ENCODE measurements at places on chromosomes 3 and 15.

DNA sequence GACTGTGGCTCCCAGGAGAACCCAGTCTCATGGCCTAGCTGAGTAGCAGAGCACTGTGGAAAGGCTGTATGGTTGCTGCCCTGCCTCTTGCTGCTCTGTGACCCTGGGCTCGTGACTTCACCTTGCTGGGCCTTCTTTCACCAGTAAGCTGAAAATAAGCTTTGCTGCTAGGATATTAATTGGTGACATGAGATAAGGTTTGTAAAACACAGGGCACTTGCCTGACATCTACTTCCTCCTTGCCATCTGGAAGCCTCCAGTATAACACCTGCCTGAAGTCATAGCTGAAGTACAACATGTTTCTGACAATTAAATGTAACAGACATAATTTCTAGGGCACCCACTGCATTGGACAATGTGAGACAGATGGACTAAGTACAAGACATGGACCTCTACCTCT, 53.6 kb downstream of the CLEC3B start:
- no peak for ATAC-seq

DNA sequence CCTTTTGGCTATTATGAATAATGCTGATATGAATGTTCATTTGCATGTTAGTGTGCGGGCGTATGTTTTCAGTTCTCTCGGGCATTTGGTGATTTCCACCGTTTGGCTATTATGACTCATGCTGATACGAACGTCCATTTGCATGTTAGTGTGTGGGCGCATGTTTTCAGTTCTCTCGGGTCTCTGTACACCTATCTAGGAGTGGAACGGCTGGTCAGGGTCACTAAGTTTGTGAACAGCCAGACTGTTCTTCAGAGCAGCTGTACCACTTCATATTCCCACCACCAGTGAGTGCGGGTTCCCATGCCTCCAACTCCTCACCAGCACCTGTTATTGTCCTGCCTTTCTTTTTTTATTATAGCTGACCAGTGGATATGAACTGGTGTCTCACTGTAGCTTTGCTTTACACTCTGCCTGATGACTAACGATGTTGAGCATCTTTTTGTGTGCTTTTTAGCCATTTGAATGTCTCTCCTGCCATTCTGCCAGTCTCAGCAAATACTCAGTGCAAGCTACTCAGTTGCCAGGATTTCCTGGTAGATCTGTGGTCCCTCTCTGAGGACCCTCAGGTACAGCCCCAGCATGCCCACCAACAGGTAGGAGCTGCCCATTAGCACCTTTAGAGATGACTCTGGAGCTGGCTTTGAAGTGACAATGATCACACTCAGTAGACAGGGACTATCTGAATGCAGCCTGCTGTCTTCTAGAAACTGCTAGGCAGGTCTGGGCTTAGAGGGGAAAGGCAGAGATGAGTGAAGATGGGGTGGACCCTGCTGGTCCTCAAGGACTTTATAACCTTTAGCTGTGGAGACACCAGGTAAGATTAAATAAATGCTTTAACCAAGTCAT, 141.1 kb downstream of the XXYLT1 start:
- no peak for ATAC-seq

GRCh38 chr3:194130807-194131589, 5.0 kb upstream of the HES1 start:
- no peak for ATAC-seq

GRCh38 chr15:96494505-96494904, 164.0 kb downstream of the NR2F2 start:
- ATAC-seq, result no peak

DNA sequence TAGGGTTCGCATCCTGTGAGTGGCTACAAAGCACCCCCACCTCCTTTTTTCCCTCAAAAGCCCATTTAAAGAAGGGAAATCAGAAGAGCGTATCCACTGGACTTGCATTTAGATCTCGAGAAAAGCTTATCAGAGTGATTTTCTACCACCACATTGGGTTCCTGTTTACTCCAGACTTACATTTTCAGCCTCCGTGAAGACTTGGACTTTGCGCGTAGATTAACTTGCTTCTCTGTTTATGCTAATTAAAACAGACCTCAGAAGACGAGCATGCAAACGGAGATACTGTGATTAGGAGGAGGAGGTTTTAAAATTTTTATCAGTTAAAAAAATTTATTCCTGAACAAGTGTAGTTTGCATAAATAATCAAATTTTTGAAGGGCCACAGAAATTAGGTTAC, 115.7 kb downstream of the AKAP13 start:
- no peak for ATAC-seq

DNA sequence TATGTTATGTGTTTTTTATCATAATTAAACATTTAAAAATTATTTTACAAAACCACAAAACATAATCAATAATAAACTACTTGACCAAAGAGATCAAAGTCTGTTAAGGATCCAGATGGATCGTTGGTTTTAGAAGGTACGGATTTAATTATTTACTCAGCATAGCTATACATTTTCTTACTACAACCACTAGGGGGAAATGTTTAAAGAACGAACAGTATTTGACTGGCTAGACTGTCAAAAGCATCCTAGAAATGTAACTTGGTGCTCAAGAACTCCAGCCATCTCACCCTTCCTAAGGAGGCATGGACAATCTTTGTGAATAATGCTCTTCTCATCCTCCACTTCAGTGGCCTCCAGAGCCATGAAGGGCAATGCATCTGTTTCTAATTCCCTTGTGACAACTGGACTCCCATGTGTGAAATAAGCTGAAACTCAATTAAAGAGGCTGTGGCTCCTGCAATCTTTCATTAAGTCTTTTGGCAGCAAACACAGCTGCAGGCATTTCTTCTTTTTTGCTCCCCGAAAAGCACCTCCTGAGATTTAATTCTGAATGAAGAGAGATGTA, 94.7 kb upstream of the TUSC7 start:
- ATAC-seq, result peak; percentile 77

DNA sequence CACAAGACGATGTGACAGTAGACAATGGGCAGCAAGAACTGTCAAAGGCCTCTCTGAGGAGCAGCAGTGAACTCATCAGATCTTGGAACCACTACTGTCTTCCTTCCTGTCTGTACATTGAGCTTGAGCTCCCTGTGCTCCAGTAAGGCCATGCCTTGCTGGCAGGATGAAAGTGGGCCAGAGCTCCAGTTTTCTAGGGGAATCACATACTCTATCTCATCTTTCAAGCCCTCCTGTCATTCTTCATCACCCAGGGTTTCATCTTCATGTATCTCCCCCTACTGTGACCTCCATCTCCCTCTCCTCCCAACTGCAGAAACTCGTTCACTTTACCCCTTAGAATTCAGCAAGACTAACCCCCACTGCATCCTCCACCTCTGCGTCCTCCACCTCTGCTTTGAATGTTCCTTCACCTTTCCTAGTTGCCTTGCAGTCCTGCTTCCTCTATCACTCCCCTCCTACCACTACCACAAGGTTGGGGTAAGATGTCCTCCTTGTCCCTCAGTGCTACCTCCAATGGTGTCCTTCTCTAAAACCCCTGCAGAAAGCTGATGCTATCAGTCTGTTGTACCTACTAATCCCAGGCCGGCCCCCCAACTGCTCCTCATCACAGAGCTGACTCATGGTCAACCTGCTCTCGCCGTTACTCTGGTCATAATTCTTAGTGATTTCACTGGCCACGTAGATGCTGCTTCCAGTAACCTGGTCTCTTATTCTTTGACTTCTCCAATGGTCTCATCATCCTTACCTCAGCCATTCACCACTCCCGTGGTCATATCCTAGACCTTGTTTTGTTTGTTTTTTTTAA, 22.3 kb downstream of the NKIRAS1 start:
- ATAC-seq, result no peak

DNA sequence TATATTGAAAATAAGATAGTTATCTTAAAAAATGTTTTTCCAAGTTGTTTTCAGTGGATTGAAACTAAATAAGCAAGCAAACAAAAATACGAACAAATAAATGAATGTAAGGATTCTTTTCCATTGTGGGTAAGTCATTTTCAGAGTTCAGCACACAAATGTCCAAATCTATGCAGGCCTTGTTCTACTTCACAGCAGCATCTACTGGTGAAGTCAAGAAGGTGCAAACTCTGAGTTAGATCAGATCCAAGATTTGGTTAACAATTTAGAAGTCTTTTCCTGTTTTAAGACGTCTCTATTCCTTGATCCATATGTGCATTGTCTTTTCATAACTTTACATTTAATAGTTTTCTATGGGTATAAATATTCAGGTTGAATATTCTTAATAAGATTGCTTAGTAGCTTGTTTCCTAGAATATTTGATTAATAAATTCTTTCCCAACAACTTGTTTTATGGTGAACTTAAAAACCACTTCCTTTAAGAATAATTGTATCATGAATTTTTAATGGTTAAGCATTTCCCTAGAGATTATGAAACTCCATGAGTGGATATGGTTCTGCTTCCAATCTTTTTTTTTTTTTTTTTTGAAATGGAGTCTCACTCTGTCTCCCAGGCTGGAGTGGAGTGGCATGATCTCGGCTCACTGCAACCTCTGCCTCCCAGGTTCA, 10.5 kb downstream of the PTX3 start:
- peak; percentile 85 for ATAC-seq

DNA sequence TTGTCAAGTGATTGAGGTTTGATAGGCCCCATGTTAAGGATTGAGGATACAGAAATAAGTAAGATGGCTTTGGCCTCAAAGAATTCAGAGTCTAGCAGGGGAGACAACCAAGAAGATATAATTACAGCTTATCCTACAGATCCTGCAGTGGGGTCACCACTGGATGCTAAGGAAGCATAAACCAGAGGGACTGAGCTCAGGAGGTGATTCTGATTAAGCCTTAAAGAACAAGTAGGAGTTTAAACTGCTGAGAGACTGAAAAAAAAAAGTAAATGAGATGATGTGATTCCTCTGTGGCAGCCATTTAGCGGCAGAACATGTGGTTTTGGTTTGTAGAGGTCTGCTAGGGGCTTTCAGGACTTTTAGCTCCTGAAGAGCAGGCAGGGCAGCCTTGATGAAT, 72.1 kb upstream of the ROPN1 start:
- peak; percentile 20 for ATAC-seq

DNA sequence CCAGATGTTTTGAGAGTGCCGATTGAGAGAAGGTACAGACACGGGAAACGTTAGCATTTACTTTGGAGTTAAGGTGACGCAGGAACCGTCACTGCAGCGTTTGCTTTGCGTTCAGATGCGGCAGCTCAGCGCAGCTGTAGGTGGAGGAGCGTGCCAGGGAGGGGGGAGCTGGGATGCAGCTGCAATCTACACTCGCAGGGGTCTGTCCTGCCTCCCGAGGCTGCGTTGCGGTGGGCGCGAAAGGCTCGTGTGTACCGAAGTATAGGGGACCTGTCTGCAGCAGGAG, 425 bp upstream of the FYTTD1 start:
- peak; percentile 63 for ATAC-seq

DNA sequence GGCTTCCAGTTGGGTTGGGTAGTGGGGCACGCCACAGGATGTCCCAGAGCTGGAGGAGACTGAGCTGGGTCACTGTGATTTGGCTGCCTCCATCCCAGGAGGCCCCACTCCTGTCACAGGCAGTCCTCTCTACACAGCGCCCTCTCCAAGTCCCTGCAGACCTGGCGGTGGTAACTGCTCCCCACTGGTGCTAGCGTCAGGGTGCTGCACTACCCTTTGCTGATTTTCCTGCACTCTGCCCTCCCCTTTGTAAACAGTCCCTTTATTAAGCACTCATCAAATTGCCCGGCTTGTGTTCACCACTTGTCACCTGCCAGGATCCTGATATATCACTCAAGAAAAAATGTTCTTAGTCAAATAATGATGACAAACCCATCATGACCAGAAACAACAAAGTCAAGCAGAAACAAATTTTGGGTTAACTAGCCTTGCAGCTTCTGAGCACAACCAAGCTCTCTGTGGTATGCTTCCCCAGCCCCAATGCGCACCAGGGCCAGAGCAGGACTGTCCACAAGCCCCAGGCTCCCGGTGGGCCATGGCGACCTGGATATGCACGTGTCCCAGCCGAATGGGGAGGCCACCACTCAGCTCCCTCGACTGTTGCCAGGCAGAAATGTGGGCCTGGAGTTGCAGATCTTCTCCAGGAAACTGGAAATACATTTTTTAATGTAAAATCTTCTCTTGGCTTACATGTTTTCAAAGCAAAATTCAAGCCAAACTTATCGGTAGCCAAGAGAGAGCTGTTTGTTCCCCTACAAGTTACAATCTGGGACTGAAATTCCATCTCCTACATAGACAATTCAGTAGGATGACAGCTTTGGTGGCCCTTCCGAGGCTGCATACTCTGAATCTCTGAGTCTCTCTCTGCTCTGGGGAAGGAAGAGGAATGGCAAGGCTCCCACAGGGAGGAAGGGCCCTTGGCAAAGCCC, 24.5 kb downstream of the MEGF11 start:
- no peak for ATAC-seq

GRCh38 chr15:31261266-31262142, 65.1 kb upstream of the KLF13 start:
- no peak for ATAC-seq

- no peak for ATAC-seq
These were observed 3.8 kb upstream of the QARS1 start for GRCh38 chr3:49108346-49108745.

GRCh38 chr3:56724676-56725075, 41.6 kb upstream of the TASOR start:
- ATAC-seq, result no peak

GRCh38 chr15:101361418-101361817, 66.4 kb upstream of the SNRPA1 start:
- ATAC-seq, result no peak

DNA sequence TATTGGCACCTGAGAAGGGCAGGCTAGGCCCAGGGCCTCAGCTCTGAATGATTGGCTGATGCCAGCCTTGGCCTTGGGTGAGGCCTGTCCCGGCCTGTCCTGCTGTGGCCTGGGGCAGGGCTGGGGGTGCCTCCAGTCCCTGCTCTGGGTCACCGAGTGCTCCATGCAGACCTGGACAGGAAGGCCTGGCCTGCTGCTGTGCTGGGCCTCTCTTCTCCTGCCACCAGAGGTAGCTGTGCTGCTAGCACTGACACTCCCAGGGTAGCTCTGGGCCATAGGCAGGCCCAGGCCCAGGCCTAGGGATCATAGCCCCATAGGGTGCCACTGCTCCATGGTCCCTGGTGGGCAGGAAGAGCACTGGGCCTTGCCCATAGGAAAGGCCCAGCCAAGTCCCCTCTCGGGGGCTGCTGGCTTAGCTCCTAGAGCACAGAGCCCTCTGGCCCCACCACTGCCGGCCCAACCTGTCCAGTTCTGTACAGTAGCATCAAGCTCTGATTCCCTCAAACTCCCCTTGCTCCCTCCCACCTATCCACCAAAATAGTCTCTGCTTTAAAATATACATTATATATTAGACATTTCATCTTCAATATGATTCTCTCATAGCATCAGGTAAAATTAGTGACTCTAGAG, 18.2 kb downstream of the ABTB1 start:
- ATAC-seq, result peak; percentile 89

GRCh38 chr15:27486051-27486450, 515.1 kb downstream of the GABRG3 start:
- no peak for ATAC-seq

- ATAC-seq, result no peak
These were observed 73.0 kb downstream of the OXNAD1 start for GRCh38 chr3:16337856-16338540.

GRCh38 chr3:53384465-53385423, 37.4 kb upstream of the DCP1A start:
- no peak for ATAC-seq

Measured in SK-N-SH treated with all-trans-retinoic acid at 6 μM for 48 hours (cell line).